ENCODE measurements at places on chromosomes 2 and 18.

- DNase-seq = no peak
These were observed 86.5 kb upstream of the ACAA2 start for GRCh38 chr18:49899657-49900330.

DNA sequence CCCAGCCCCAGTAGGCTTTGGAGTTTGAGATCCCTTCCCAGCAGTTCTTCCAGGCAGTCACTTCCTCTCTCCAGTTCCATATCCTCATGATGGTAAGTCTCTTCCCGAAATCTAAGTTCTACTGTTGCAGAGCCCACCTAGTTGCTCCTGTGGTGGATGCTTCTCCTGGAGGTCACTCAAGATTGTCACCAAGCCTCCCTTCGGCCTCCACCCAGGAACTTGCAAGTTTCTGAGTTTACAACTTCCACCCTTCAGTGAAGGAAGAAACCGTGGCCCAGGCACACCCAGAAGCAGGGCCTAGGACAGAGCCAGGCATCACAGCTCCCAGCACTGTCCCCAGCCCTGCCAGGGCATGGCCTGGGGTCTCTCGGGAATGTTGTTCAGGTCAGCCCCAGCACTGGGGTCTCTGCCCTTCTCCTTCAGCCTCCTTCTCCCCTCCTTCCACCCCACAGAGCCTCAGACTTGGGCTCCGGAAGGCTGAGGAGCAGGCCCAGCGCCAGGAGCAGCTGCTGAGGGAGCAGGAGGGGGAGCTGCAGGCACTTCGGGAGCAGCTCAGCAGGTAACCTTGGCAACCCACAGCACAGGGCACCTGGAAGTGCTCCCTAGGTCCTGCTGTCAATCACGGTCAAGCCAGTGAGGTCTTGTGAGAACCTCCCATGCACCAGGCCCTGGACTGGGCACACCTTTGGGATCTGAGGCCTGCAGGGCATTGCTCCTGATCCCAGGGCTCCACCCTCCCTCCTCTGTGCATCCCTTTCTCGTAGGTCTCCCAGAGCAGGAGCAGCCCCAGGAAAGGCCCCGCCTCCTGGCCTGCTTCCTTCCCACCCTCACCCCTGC, 7.1 kb downstream of the RUFY4 start:
- DNase-seq = no peak

DNA sequence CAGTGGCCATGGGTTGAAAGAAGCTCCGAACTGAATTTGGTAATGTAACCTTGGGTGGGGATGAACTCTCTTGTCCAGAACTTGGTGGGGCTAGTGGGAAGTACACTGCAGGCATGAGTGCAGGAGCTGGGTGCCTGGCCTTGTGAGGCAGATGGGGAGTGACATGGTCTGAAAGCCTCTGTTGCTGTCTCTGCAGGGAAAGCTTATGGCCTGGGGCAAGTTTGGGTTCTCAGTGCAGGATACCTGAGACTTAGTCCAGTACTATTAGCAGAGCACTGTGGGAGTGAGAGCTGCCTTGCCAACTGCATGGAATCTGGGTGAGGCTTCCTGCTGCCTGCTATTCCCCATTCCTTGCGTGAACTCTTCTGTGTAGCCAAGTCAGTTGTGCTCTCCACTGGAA, 1620.9 kb upstream of the NXPH2 start:
- no peak for DNase-seq

GRCh38 chr18:30280186-30280585, 762.4 kb downstream of the DSC3 start:
- no peak for DNase-seq

- no peak for DNase-seq
These were observed 3.2 kb downstream of the GPR35 start for GRCh38 chr2:240628507-240628807.

DNA sequence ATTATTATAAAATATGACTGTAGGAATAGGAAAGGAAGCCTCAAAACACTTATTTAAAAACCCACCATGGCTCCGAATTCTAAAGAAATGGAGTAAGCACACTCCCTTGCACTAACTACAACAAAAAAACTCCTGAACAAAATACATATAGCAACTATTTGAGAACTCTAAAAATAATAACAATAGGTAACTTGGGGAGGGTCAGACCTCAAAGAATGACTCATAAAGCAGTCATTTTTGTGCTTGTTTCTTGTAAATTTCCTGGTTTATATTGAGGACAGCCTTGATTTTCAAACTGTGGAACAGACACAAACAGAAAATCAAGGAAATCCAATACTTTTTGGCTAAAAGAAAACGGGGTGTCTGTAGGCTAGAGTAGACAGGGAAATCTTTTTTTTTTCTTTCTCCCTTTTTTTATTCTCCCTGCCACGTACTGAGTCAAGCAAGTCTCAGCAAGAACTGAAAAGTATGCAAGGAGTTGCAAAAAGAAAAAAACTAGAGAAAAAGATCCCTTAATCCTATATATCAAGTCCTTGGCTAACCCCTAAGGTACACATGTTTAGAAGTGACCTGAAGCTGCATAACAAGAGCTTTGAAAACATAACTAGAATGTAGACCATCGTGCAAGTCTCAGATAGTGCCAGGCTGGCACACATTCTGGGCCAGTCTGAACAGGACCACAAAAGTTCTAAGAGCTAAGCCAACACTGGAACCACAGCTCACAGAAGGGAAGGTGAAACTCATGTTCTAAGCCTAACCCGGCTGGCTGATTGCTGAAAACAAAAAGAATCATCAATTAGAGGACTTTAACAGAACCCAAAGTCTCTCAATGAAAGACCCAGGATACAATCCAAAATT, 403.1 kb upstream of the LYPD1 start:
- DNase-seq = no peak

- DNase-seq = no peak
These were observed 57.9 kb upstream of the FRZB start for GRCh38 chr2:182924306-182924705.

- no peak for DNase-seq
These were observed 46.6 kb downstream of the SMAD2 start for GRCh38 chr18:47883771-47884413.

DNA sequence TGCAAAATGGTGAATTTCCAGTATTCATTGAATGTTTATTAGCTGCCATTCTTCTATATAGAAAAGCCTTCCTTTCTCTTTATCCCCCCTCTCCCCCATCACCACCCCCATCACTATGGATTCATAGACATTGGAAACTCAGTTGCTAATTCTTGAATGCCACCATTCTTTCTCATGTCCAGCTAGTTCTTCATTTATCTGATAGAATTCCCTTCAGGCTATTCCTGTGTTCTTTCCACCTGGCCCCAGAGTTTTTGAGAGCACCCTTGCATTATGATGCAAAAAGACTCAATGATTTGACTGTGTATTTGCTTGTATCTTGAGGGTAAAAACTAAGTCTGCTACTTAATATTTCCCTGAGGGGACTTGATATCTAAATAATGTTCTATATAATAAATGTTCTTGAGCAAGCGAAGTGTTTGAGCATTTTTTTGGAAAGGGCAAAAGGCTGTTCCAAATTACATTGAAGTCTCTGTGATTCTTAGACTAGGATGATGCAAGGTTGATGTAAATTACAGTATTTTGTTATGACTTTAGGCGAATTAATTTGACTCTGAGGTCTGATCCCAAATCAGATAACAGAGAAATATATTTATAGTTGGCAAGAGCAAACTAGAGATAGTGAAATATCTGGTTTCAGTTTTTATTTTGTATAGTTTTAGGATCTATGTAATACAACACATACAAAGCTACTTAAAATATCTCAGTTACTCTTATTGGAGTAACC, 18.8 kb upstream of the SOS1 start:
- no peak for DNase-seq

DNA sequence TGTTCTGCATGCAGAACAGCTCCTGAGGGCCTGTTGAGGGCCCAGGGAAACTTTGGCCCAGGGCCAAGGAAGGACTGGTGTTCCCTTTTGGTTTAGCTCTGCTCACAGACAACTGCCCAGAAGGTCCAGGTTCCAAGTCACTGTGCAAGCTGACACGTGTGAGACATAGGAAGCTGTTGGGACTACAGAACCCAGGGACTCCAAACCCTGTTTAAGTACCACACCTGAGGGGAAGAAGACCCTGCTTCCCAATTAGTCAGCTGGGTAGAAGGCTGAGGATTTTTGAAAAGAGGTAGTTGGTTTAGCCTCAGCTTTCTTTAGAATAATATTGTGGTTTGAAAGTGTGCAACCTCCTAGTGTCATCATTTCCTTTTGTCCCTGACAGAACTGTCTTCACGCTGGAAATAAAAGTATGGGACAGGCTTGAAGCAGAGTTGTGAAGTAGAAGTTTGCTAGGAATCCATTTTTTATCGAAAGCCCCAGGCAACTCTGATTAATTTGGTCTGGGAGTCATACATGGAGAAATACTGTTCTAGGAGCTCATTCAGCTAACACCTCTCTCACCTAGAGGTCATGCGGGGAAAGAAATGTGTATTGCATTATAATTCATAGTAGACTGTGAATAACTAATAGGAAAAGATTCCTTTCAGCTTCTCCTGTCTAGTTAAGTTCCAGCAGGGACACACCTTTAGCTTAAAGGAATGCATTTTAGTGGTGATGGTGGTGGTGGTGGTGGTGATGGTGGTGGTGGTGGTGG, 19.9 kb upstream of the IL1RL1 start:
- no peak for DNase-seq

GRCh38 chr18:68484241-68484640, 230.7 kb downstream of the TMX3 start:
- DNase-seq = no peak

DNA sequence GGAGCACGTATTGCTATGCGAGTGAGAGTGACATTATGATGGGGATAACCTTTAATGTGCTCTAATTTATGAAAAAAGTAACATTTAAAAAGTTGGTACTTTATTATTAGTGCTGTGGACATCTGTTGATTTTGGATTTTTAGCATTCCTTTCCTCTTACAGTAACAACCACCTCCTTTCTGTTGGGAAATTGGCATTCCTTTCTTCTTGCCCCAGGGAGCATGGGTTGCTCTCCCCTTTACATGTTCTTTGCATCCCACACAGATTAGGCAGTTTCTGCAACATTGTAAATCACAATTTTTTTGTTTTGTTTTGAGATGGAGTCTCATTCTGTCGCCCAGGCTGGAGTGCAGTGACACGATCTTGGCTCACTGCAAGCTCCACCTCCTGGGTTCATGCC, 300.2 kb downstream of the LPIN1 start:
- no peak for DNase-seq

- DNase-seq = no peak
These were observed 4.3 kb upstream of the TFCP2L1 start for GRCh38 chr2:121289271-121289670.

- DNase-seq = no peak
These were observed 85.4 kb downstream of the DPP4 start for GRCh38 chr2:161988589-161988988.

DNA sequence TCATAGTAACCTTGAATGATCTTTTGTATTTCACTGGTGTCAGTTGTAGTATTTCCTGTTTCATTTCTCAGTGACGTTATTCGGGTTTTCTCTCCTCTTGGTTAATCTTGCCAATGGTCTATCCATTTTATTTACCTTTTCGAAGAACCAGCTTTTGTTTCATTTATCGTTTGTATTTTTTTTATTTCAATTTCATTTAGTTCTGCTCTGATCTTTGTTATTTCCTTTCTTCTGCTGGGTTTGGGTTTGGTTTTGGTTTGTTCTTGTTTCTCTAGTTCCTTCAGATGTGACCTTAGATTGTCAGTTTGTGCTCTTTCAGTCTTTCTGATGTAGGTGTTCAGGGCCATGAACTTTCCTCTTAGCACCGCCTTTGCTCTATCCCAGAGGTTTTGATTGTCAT, 36.7 kb downstream of the SP140 start:
- no peak for DNase-seq

DNA sequence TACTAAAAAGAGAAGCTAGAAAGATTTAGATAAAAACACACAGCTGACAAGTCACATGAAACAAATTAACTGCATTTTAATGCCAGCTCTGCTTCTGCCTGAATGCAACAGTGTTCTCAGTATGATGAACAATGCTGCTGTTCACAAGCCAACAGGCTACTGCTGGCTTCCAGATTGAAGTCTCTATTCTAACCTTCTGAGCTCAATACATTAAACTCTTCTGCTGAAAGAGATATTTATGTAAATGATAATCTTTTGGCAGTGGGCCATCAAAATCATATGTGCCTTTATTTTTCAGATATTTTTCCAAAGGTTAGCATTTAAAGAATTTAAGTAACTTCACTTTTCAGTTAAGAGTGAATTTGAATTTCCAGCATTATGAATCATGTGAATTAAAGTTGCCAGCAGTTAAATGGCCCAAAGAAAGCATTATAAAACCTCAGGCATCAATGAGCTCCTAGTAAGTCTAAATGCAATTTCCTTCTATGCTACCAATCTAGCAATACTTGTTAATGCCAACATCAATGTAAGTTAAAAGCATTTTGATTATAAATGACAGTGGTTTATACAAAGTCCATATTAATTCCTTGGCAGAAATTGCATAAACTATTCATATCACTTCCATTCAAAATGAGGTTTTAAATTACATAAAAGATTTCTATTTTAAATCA, 72.4 kb downstream of the ID2 start:
- DNase-seq = no peak

DNA sequence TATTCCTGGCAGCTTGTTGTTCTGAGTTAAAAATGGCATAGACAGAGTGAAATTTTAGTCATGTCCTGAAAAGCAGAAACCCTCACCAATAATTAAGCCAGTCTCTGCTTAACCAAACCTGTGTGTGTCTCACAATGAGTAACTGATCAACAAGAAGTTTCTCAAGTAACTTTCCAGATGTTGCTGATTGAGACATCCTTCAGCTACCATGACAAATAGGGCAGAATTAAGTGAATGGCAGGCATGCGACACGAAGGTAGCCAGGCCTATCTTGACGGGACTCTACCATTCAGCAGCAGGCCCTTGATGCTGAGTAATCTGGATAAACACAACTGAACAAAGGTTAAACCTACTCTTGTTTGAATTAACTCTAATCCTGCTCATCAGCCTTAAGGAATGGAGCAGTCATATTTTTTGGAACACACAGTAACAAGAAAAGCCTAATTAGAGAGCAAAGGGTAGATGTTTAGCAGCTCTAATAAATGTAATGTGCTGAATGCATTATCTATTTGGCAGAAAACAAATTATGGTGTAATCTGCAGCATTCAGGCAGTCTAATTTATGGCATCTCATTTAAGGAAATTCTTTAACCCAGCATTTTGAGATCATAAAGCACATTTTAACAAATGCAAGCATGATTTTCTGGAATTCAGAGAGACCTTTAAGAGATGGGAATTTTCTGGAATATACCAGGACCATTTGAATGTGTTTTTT, 159.5 kb upstream of the EPHA4 start:
- DNase-seq = no peak

DNA sequence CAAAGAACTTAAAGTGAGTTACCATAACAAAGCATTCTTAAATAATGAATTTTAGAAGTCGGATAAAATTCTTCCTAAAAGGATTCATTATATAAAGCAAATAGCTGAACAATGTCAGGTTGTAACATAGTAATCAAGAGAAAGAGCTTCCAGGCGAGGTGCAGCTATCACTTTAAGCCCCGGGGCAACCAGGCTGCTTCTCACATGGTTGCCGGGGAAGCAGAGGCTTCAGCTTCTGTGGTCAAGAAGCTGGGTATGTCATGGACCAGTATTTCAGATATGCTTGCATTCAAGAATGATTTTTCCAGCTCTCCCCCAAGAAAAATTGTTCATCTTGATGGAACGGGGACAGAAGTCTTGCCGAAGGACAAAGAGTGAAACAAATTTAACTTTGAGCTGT, 23.6 kb upstream of the KYNU start:
- no peak for DNase-seq
